H4 (cell line): ENCODE measurements at places on chromosomes 7 and 10. TPM values are rescaled to one million over a fixed set of nuclear protein-coding genes. Genes with fewer than 3 reads are reported as not detected.

DNA sequence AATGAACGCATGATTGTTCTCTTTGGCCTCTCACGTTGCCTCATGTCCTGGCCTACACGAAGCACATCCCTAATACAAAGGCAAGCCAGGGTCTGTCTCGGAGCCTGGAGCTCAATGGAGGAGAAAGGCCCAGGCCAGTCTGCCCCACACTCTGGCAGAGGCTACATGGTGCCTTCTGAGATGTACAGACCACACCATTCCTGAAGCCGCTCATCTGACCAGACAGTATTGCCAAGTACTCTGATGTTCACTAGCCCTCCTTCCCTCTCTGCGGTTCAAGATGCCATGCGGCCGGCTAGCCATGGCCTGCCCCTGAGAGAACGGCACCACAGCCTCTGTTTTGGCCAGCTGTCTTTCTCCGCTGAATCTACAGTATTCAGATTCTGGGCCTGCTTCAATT, 5.9 kb downstream of the BNIP3 start:
- no peak for DNase-seq

- DNase-seq, result no peak
Measured at GRCh38 chr10:77293773-77294172, 343.8 kb downstream of the KCNMA1 start.

DNA sequence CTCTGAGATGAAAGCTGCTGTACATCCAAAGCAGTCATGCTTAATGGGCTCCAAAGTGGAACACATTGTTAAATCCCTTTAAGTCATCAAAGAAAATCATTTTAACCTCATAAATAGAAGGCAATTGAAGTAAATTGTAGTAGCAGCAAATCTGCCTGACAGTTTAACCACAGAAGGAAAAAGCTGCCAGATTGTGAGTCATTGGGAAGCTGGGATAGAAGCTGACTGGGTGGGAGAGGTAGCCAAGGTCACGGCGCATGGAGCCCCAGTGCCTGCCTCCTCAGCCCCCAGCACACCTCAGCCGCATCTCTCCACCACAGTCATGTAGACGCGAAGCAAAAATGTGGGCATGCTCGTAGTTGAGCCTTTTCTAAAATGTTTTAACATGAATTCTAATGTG, 44.0 kb downstream of the TARP start:
- DNase-seq, result peak; percentile 64

DNA sequence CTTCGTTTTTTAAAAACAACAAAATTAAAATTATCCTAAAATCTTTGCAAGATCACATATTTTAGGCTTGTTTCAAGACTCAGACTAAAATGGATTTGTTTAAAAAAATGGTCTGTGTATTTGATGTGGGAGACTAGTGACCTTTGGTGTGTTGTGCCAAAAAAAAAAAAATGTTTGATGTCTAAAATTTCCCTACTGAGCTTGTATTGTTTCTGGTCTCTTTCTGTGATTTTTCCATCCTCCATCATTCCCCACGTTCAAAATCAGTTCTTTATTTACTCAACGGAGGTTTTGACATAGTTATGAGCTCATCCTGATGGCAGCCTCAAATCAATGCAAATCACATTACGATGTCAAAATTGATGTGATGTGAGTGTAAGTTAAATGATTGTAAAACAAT, 326.2 kb downstream of the RNLS start:
- DNase-seq, result no peak

DNA sequence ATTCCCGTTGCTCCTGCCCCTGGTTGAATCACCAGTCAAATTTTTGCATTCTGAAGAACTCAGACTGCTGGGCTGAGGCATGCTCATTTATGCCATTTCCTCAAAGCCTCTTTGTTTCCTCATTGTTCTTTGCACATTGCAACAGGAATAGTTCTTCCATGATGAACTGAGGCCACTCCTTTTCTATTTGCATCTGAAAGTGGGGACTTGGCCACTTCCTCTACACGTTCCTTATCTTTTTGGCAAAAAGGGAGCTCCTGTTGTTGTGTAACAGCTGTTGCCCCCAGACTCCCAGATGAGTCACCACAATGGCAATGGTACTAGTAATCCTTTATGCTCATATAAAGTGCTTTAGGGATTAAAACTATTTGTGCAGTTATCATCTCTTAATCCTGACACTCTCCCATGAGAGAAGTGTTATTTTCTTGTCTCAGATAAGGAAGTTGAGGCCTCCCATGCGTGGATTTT, 20.1 kb upstream of the ITPRID1 start:
- no peak for DNase-seq

Gene CFAP70
- 0.18 and 0.54 TPM in 2 replicates for total RNA-seq

Gene HPSE2
- not detected in 2 replicates for total RNA-seq

Gene ITGB8
- total RNA-seq, result 83.5 and 107 TPM in 2 replicates

Gene C10orf105
- not detected in 2 replicates for total RNA-seq

GRCh38 chr7:105675934-105676371, 94.7 kb upstream of the EFCAB10 start:
- no peak for DNase-seq

Gene DMBT1
- 0.10 TPM in 1 of 2 replicates, not detected in the other for total RNA-seq

Gene ZNF727
- 0.99 and 1.2 TPM in 2 replicates for total RNA-seq

DNA sequence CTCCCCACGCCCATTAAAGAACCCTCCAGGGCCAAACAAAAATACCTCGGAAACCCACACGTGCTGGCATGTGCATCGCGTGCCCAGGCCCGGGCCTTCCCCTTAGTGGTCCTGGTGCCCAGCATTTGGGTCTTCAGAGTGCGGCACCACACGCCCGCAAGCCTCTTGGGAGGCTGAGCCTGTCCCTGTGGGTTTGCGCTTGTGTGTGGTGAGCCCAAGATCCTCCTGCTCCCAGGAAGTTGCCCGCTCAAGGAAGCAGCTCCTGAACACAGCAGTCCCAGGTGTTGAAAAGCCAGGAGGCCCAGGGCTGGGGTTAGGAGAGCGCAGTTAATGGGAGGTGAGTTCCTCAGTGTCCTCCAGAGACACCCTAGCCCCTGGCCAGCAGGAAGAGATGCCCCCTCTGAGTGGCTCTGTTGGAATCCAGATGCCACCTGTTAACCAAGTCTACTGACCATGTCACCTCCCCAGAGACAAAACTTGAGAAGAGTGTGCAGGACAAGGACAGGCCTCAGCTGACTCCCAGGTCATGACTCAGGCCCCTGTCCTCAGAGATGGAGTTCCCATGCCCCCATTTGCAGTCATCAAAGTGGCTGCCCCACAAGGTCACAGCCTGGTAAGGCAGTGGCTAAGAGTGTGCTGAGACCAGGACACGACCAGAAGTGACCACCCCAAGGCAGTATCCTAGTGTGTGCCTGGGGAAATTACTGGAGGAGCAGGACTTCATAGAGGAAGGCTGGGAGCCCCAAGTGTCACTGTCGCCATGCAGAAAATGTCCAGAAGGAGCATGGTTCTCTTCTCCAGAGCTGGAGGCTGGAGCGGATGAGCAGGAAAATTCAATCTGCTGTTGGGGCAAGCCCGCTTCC, 5.2 kb downstream of the FZD9 start:
- DNase-seq, result no peak

- DNase-seq, result no peak
Measured at GRCh38 chr7:100779359-100779758, 46.0 kb downstream of the ZAN start.

DNA sequence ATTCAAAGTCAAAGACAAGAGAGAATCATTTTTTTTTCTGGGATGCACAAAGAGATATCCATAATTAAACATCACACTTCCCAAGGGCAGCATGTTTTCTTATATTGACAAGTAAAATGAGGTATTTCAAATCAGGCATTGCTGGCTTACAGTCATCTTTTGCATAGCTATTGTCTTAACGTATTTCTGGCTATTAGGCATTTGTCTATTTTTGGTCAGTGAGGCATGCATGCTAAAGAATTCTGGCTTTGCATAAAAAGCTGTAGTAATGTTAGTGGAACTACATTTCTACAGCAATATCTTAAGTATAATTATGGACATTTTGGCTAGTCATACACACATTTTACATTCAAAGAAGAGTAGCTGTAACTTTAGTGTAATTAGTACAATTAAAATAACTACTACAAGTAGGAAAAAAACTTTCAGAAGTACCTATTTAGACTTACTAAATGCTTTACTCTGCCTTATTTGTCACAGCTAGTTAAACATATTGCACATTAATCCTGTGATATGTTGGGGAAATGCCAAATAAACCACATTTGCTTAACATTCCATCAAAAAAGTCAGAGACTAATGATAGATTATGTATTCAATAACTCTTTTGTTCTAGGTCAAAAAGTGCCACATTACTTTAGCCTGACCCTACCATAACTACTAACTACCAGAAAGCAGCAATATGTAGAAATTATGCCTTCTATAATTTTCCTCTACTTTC, 76.4 kb downstream of the RELN start:
- DNase-seq, result no peak

Gene HYAL4
- total RNA-seq, result 0.37 TPM in 1 of 2 replicates, not detected in the other

Gene THSD7A
- 0.27 and 0.41 TPM in 2 replicates for total RNA-seq

DNA sequence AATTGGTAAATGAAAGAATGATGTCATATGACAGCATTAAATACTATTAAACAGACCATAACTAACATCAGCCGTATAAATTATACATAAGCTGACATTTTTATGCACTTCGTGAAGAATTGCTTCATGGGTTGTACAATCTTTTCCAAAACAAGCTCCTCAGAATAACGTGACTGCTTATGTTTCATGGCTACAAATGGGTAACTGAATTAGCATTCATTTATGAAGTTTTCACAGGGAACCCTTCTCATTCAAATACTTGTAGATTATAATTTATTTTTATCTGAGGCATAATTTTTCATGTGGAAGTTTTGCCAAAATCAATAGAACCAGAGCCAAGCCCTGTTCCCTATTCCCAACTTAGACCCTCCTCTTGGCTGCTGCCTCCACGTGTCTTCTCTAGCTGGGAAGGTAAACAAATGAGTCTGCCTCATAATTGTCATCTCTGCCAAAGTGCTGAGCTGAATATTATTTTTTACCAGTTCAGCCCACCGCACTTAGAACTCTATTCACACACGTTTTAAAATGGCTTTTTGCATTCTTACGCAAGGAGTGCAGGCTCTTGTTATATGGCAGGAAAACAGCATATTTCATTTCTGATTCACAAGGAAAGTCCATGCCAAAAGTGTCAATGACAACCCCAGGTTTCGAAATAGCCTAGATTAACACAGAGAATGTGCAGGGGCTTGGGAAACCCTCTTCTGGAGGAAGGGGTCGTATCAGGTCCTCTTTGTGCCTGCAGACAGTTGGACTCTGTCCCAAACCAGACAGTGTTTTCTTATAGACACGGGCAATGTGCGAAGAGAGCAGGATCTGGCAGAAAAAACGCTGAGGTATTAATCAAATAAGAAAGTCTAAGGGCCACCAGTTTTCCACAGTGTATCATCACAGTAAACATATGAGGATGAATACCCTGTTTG, 370.7 kb upstream of the MGMT start:
- peak; percentile 45 for DNase-seq

Gene SYT15
- 0.17 and 3.0 TPM in 2 replicates for total RNA-seq

Gene PIP
- not detected in 2 replicates for total RNA-seq

GRCh38 chr10:28556142-28556541, 23.2 kb downstream of the WAC start:
- no peak for DNase-seq

GRCh38 chr7:98084631-98085030, 22.0 kb upstream of the LMTK2 start:
- no peak for DNase-seq
